ENCODE measurements at places on chromosomes 5 and 9.

DNA sequence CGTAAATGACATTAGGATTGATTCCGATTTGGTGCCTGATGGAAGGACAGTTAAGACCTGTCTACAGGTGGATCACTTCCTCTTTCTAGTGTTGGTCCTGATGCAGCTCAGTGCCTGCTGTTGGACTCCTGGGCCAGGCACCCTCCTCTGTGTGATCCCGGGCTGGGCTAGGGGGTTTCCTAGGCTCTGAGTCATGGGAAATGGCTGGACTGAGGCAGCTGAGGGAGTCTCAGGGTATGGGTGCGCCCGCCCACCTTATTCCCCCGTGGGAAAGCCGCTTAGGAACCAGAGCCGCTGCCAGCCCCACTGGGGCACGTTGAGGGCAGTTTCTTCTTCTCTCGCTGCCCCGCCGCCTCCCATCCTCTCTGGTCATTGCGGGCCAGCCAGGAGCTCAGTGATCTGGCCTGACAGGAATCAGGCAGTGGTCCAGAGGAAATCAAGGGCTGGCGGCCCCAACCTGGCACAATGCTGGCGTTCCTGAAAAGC, 12.9 kb downstream of the TCF7 start:
- DNase-seq: no peak

- DNase-seq: peak; percentile 86
These were observed at the start of gene BRD3OS for GRCh38 chr9:134024828-134025605. Gene BRD3OS, plus strand, starts transcription at chr9:134025481. Its CDS starts 1,267 bp downstream, at chr9:134026748.

GRCh38 chr9:7489036-7489435, 310.5 kb downstream of the DMAC1 start:
- DNase-seq: no peak

GRCh38 chr9:89359751-89360261, 41.5 kb downstream of the SECISBP2 start:
- DNase-seq: no peak

DNA sequence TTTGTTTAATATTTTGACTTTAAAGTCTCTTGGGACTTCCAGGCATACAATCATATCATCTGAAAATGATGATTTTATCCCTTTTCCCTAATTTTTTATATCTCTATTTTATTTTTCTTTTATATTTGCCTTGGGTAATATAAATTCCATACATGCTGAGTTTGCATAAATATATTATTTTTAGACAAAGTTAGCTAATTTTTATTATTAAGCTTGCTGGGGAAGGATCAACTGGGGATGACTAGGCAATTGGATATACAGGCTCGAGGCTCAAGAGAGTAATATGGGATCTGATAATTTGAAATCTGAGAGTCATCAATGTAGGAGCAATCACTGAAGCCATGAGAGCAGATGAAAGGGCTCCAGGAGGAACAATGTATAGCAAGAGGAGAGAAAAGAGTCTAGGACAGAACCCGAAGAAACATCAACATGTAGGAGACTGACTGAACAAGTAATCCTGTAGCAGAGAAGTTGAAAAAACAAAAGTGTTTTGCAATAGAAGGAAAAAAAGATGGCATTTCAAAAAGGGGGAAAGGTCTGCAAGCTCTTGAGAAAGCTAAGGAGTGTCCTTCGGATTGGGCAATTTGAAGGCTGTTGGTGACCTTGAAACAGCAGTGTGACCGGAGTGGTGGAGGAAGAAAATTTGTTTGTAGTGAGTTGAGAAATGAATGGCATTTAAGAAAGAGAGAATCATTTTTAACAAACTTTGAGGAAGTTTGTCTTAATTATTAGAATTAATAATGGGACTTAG, 17.0 kb upstream of the RHOBTB3 start:
- no peak for DNase-seq

- DNase-seq: no peak
These were observed 60.7 kb upstream of the IFNE start for GRCh38 chr9:21542787-21543186.

DNA sequence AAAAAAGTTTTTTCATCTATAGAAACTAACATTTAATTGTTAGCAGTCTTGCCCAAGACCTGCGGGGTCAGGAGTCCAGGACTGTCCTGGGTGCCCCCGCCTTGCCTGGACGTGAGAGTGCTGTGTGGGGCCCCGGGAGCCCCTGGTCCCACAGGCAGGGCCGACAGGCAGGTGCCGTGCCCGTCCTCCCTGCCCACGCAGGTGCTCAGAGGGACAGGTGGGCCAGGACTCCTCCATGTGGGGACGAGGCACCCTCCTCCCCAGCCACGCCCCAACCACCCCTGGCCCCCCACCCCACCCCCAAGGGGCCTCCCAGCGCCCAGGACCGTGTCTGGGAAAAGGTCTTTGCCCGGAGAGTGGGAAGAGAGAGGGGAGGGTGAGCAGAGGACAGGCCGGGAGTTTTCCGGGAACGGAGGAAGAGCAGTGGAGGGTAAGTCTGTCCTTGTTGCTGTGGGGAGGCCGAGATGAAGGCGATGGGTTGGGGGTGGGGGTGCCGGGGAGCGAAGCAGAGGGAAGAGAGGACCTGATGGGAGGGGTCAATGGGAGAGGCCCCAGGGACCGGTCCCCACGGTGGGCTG, 2.7 kb upstream of the LCN12 start:
- no peak for DNase-seq

DNA sequence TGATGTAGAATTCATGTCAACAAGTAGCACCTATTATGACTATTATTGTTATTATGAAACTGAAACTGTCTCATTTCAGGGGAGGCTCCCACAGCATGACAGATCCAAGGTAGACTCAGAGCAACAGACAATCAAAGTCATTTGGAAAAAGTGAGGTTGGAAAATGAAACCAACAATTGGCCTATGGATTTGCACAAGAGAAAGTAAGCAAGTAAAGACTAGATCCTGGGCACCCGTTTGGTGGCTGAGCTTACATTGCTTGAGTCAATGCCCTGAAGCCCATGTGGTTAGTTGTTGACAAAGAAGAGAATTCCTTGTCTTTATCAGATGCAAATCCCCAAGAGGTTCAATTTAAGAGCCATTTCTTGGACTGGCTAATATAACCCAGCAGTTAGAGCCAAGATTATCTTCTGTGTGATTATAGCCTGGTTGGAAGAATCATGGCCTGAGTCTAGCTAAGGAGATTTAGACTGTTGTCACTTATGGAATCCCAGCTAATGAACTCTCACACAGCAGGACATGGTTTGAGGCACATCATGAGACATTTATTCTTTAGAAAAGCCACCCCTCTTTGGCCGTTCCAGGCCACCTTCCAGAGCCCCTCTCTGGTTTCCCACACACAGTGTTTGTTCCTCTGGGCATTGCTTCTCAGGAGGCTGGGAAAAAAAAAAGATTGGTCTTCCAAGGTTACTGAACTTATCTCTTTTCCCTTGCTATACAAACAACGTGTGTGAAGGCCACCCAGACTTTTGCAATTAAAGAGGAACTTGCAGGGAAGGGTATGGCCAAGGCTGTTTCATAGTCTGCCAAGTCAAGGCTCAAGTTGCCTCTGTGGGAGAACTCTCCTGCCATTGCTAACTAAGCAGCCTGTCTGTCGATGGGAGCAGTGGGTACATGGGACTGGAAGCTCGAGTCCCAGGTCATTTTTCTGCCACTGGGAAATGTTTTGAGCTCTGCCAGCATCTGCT, 399.5 kb downstream of the ENC1 start:
- no peak for DNase-seq

- no peak for DNase-seq
These were observed 17.0 kb downstream of the BICD2 start for GRCh38 chr9:92747459-92748232.

GRCh38 chr5:149627070-149627469, 45.8 kb downstream of the ARHGEF37 start:
- DNase-seq: no peak

DNA sequence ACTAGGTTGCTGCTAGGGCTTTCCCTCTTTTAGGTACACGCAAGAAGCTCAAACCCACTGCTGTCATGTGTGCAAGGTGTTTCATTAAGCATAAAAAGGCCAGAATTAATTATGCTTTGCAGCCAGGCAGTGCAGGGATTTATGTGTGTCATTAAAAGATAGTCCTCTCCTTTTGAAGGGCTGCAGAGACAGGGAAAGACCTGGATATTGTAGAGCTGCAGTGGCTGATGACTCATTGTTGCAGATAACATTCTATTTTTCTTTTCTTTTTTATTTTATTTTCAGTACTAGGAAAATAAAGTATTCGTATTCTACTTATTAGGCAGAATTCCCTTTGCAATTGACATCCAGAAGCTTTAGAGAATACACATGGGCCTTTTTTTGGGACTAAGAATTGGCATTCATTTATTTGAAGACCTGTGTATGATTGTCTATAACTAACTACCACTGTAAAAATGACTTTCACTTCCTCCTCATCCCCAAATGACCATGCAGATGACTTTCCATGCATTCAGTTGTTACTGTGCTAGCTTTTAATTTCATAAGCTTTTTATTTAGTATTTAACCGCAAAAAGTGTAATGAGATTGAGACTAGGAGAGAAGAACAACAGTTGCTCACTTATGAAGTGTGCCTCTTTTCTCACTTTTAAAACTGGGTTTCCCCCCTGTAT, 113.0 kb downstream of the PAM start:
- no peak for DNase-seq

DNA sequence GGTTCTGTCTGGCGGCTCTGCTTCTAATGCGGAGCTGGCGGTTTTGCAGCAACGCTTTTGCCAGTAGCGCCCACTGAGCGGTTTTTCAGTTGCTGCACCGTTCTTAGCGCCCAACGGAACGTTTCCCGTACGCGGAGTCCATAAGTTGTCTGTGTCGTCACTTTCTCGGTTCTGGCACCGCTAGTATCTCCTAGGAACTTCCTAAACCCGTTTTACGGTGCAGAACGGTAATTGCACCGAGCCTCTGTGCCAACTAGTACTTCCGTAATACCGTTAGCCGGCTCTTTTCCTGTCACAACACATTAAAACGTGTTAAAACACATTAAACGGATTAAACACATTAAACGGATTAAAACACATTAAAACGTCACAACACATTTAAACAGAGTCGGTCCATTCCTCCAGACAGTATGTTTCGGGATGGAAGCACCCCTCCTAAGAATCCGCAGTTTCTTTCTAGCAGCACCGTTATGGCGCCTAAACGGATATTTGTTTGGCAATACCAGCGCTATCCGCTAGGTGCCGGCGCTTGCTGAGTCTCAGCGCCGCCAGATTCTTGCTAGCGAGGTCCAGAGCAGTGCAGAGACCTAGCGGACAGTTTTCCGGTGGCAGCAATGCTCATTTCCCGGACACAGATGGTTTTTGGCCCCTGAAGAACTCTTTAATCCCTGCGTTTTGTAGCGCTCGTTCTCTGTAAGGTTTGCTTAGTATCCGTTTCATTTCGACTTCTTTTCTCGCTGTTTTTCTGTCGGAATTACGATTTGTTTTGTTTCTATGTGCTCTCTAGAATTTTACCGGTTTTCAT, 45.4 kb downstream of the ANXA2R start:
- peak; percentile 75 for DNase-seq

- DNase-seq: no peak
These were observed 27.6 kb downstream of the FAM174A start for GRCh38 chr5:100562821-100563220.

GRCh38 chr9:112620388-112620787, 97.5 kb downstream of the INIP start:
- no peak for DNase-seq

- DNase-seq: no peak
These were observed 37.4 kb downstream of the C9orf152 start for GRCh38 chr9:110170357-110171257.

DNA sequence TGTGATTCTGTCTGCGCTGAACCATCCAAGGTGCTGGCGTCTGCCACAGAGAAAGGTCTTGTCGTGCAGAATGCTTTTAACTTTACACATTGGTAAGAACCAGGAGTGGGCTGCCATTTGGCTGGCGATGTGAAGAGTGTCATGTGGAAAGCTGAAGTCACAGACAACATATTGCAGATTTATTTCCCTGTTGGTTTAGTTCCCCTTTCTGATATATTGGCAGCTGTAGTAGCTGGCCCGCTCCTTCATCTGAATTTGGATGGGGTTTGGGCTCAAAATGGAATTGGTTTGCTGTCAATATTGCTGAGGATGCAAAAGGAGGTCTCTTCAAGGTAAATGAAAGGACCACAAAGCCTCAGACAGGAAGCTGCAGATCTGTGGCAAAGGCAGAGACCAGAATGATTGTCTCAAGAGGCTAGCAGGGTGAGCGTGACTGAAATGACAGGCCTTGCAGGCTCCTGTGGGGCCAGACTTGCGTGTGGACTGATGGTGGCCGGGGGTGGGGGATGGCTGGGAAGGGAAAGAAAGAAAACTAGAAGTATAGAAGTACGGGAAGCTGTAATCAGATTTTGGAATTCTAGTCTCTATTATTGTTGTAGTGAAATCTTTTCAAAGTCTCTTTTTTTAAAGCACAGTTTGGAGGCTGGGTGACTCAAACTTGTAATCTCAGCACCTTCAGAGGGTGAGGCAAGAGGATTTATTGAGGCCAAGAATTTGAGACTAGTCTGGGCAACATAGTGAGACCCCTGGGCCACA, 25.1 kb upstream of the CD180 start:
- no peak for DNase-seq

GRCh38 chr9:107484117-107484723, 5.3 kb downstream of the KLF4 start:
- no peak for DNase-seq

- DNase-seq: peak; percentile 66
These were observed 3.0 kb downstream of the GRK6 start for GRCh38 chr5:177429248-177430040.

DNA sequence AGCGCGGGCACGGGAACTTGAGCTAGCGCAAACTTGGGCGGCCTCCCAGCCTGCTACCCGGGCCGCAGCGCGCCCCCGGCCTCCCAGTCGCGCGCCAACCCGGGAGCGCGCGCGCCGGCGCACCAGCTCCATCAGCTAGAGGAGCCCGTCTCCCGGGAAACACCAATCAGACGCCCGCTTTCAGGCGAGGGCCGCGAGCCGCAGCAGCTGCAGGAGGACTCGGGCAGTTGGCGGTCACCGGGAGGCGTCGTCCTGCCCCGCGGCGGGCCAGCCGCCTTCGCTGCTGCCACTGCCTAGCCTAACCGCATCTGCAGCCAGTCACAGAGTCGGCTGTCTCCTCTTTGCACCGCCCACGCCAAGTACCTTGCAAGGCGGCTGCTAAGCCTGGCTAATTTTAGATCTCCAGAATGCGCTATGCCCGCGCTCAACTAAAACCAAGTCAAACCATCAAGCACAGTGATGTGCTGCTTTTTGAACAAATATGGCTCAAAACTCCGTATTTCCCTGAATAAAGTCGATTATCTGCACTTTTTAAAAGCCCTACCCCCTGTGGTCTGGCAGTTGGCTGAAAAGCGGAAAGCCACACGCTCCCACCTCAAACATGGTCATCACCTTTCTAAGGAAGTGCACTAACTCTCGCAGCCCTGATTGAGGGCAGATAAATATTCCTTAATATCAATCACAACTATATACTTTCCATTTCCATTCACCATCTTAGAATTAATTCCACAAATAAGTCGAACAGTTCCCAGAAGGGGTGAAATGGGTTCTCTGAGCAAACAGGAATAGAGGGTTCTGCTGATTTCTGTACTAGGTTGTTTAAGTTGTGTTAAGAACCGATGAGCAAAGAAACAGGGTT, 221.8 kb downstream of the MEF2C start:
- DNase-seq: no peak

- DNase-seq: peak; percentile 67
These were observed 53.7 kb upstream of the PTPDC1 start for GRCh38 chr9:94030318-94031179.

GRCh38 chr5:106454651-106455415, 1215.9 kb downstream of the EFNA5 start:
- DNase-seq: no peak
